Activated naive CD4-positive, alpha-beta T cell treated with anti-CD3 and anti-CD28 coated beads for 36 hours (primary cell): ENCODE measurements at places on chromosomes 5 and 9.

DNA sequence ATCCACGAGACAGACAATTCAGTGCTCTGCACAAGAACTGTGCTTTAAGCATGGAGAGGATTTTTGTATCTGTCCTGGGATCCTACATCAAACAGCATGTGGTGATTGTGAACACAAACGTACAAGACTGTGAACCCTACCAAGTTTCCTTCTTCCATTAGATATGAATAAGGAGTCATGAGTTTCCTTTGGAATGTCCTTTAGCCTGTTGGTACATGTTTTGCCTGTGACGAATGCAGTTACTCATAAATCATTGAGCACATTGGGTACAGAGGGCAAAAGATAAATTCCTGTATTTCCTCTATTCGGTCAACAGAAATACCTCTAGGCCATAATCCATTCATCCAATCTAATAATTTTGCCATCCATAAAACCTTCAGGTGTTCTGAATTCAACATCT is 61.5 kb downstream of the FXN start:
- no peak for DNase-seq

DNA sequence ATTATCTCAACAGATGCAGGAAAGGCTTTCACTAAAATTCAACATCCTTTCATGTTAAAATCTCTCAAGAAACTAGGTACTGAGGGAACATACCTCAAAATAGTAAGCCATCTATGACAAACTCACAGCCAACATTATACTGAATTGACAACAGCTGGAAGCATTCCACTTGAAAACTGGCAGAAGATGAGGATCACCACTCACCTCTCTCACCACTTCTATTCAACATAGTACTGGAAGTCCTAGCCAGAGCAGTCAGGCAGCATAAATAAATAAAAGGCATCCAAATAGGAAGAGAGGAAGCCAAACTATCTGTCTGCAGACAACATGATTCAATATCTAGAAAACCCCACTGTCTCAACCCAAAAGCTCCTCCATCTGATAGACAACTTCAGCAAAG is 203.6 kb upstream of the GRAMD2B start:
- no peak for DNase-seq

GRCh38 chr5:126339215-126339805 is 83.9 kb upstream of the GRAMD2B start:
- DNase-seq, result peak; percentile 73

- DNase-seq, result no peak
Observed at GRCh38 chr5:116451905-116452450, 122.6 kb downstream of the SEMA6A start.

DNA sequence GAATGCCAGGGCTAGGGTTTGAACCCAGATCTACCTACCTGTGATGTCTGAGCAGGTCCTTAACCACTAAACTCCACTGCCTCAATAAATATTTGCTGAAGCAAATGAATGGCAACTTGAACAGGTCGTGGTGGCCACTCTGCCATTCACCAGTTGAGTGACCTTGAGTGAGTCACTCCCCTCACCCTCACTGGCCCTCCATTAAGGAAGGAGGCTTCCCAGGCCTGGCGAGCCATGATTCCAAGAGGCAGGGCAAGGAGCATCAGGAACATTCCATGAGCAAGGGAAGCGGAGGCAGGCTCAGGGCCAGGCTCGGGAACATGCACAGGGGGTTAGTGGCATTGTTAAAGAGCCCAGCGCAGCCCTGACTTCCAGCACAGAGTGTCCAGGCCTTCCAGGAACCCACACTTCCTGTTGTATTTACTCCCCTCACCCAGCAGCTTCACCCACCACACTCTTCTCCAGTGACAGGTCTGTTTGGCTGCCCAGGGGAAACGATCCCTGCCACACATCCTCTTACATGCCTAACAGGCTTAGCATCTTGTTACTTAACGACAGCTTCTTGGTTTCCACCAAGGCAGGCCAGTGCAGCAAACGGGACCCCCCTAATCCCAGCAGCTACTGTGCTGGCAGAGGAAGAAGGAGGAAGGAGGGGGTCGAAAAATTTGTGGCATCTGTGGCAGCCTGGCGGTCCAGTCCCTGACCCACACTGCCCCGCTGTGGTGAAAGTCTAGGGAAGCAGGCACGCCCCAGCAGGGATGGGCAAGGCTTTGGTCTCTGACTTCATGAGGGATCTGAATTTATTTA is 43.7 kb upstream of the TTC1 start:
- peak; percentile 55 for DNase-seq

GRCh38 chr5:156526081-156526925 is 199.3 kb downstream of the SGCD start:
- no peak for DNase-seq

- DNase-seq, result no peak
Observed at GRCh38 chr9:96073531-96074480, 198.3 kb downstream of the ERCC6L2 start.

DNA sequence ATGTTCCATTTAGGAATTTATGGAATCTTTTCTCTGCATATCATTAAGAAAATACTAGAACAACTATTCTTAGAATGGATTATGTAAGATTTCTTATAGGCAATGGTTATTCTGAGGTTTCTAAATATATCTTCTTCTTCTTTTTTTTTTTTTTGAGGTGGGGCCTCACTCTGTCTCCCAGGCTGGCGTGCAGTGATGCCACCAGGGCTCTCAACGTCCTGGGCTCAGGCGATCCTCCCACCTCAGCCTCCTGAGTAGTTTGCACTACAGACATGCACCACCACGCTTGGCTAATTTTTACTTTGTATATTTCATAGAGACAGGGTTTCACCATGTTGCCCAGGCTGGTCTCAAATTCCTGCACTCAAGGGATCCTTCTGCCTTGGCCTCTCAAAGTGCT is 137.2 kb downstream of the SREK1 start:
- DNase-seq, result no peak

DNA sequence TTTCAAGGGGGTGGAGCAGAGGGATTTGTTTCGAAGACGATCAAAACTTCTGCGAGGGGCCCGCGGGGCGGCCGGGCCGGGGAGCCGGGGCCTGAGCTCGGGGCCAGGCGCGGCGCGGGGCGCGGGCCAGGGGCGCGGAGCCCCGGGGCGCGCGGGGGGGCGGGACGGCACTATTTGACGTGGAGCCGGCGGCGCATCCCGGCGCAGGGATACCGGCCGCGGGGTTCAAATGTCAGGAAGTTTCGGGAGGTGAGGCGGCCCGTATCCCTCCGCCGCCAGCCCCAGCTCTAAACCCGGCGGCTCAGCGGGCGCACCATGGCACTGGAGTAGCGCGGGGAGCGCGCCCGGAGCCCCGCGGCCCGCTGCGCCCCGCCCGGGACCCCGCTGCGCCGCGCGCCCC is at the start of gene LMX1B:
Gene LMX1B, plus strand, starts transcription at position 278 of the 400 bp plus-strand sequence. CDS start 522 bp downstream, outside the sequence.
- no peak for DNase-seq

- DNase-seq, result peak; percentile 55
Observed at GRCh38 chr9:35814106-35814840, 569 bp downstream of the HINT2 start.

GRCh38 chr5:105430516-105430915 is 1867.9 kb upstream of the NUDT12 start:
- DNase-seq, result no peak

- peak; percentile 23 for DNase-seq
Observed at GRCh38 chr5:141825791-141826560, 52.2 kb downstream of the PCDH1 start.

GRCh38 chr5:148569948-148570347 is 84.4 kb downstream of the HTR4 start:
- no peak for DNase-seq

GRCh38 chr5:66633754-66634153 is 37.6 kb downstream of the MAST4 start:
- DNase-seq, result no peak

GRCh38 chr9:100575765-100576386 is 2.0 kb upstream of the CAVIN4 start:
- no peak for DNase-seq

- no peak for DNase-seq
Observed at GRCh38 chr5:59790376-59790775, 103.2 kb downstream of the PDE4D start.

GRCh38 chr9:18036422-18037187 is 437.3 kb upstream of the ADAMTSL1 start:
- DNase-seq, result no peak

DNA sequence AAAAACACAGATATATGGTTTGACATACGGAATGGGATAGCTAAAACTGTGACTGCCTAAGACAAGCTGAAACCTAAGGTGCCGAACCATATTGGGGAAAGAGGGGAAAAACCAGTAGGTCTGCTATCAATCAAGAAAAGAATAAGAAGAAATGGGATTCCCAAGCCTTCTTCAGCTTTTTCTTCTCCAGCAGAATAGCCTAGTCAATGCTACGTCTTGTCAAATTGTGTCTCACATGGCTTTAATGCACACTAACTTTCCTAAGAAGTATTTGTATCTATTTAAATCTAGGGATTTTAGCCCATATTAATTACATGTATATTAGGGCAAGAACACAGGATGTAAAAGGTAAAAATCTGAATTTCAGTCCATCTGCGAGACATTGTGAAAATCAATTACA is 797 bp upstream of the FBXO38 start:
- no peak for DNase-seq

DNA sequence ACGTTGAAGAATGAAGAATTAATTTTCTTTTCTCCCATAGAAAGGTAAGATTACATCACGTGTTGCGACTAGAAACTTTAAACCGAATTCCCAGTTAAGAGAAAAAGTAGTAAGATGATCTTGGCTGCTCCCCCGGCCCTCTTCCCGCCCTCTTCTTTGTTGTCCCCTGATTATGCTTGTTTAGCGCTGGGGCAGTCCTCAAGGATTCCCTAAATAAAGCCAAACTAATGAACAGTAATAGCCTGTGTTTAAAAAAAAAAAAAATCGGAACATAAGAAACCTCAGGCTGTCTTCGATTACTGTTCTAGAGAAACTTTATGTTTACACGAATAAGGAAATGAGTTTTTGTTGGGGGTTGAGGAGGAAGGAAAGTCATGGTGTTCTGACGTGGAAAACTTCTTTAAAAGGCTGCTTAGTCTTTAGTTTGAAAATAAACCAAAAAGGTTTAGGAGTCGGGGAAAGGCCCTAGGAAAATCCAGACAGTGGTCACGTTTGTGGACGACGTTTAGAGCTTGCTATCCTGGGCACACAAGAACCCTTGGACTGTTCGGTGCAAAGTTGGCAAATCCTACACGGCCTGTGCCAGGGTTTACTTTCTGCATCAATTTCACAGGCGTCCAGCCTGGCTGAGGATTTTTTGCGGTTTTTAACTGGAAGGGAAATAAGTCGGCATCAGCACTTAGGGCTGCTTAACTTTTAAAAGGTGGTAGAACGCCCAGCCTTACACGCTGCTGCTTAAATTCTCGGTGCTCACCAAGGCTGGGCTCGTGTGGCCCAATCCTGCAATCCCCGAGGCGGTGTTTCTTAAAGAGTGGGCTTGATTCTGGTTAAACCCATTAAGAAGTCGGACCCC is 1.1 kb upstream of the MAT2B start:
- peak; percentile 50 for DNase-seq

DNA sequence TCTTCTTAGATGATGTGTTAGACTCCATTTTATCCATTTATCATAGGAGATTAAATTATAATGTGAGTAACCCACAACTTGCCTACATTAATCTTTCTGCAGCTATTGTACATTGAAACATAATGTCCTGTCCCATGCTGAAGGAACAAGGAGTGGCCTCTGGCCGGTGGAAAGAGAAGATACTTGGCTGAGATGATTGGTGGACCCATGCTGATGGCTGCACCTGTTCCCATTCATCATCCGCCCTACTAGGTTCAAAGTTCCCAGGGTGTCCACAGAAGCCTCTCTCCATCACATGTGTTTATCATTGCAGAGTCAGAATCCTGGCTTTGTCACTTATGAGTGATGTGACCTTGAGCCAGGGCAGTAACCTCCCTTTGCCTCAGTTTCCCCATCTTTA is 24.7 kb downstream of the FBXL7 start:
- no peak for DNase-seq

DNA sequence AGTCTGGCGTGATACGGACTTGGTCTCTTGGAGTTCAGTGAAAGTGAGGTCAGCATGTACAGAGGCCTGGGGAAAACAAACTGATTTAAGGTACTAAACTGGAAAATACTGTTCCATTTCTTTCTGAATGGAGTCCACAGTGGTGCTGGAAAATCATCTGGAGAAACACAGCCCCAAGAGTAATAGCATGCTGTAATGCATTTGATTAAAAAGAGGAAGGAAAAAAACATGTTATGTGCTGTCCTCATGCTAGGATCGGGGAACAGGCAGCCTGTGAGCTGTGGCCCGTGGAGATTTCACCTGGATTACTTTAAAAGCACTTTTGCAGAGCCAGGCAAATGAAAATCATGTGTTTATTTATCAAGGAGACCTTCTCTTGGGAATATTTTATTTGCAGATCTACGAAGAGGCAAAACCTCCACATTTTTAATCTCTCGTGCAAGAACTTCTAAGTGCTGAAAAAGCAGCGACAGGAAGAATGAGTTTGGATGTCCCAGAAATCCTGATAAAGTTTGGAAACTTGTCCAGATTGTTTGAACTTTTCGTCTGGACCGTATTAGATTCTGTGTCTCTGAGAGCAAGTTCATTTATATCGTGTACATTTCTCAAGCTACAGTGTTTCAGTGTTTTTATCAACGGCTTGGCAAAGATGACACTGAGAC is 228.8 kb downstream of the GAS1 start:
- no peak for DNase-seq

GRCh38 chr9:81538890-81539289 is 150.5 kb downstream of the TLE1 start:
- DNase-seq, result no peak

DNA sequence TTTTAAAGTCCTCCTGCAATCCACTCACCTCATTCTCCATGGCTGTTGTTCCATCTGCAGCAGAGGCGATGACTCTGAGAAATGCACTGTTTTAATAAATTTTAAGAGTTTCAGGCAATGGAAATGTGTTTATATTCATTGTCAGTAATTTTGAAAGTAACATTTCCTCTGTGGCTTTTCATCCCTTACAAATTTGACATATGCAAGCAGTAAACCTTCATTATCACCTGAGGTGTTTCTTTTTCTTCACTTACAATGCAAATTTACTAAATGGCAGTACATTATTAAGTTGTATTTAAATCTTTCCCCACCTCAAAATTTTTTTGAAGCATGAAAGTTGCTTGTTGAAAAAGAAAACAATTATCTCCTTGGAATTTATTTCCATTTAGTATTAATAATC is 136.9 kb downstream of the DIRAS2 start:
- no peak for DNase-seq

DNA sequence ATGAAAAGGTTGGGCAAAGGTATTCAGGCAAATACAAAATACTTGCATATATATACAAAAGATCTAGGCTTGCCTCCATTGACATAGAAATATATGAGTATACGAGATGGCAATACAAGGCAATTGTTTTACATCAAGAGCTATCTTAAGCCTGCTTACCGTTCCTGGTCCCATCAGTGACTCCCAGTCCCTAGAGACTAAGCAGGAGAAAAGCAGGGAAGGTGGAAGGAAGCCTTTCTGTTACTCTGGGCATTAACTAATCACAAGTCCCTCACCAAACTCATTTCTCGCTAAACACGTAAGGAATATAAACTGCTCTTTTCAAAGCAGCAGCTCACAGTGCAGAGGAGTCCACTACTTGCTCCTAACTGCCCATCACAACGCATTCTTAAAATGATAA is 125.2 kb downstream of the ZNF608 start:
- DNase-seq, result no peak

DNA sequence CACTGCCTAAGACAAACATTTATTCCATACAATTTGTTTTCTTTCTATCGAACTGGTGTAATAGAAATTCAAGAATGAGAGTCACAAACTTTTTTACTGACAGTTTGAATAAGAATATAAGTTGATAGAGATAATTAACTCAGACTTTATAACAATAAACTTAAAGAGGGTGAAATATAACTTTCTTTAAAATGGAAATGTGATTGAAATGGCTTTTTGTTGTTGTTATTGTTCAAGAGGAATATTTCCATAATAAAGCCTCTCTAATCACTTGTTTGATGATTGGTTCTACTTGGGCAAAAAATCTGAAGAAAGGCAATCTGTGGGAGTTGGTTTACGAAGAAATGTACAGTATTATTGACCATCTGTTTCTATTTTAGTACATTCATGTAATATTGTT is 79.3 kb downstream of the ST8SIA4 start:
- DNase-seq, result no peak
